ENCODE measurements at places on chromosomes 11 and 22. TPM values are rescaled to one million over a fixed set of nuclear protein-coding genes. Genes with fewer than 3 reads are reported as not detected.

GRCh38 chr22:50731811-50732624 lies 6.0 kb upstream of the ACR start:
- H3K27me3 ChIP-seq, result no peaks in the 10 kb centered on the region
- peak; percentile 36 for DNase-seq
- H3K4me1 ChIP-seq, result peaks cover 6% of the 10 kb centered on the region
- H3K4me3 ChIP-seq, result no peak overlapping the region
- H3K27ac ChIP-seq, result no peak overlapping the region

GRCh38 chr11:10666556-10667520 lies 26.7 kb downstream of the IRAG1 start:
- H3K27me3 ChIP-seq, result no peaks in the 10 kb centered on the region
- no peak overlapping the region for H3K4me3 ChIP-seq
- DNase-seq, result no peak
- H3K4me1 ChIP-seq, result no peaks in the 10 kb centered on the region

- no peak overlapping the region for H3K27ac ChIP-seq
- H3K27me3 ChIP-seq, result no peaks in the 10 kb centered on the region
- H3K4me3 ChIP-seq, result no peak overlapping the region
- no peak for DNase-seq
- no peaks in the 10 kb centered on the region for H3K4me1 ChIP-seq
Observed at GRCh38 chr11:104531894-104532293, 366.4 kb downstream of the CASP12 start.

GRCh38 chr11:13949876-13950275 lies 12.6 kb upstream of the SPON1 start:
- H3K27ac ChIP-seq, result no peak overlapping the region
- H3K4me3 ChIP-seq, result no peak overlapping the region
- H3K4me1 ChIP-seq, result no peaks in the 10 kb centered on the region
- H3K36me3 ChIP-seq, result no peaks in the 10 kb centered on the region

CTSW gene
- total RNA-seq, result 1.2 TPM

DNA sequence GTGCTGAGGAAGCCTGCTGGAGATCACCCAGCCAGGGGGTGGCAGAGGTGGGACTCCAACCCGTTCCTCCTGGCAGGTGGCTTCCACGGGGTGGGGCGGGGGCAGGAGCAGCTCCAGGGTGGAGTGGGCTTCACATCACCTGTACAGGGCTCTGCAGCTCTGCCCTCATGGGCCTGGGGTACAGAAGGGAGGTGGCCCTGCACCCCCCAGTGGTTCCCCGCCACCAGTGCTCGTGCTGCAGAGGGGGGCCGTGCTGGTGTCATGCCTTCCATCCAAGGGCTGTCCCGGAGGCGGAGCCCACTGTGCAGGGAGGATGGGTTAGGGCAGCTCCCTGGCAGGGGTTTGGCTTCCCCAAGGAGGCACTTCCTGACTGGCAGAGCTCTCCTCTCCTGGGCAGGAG lies 76.4 kb upstream of the SHISAL1 start:
- no peak overlapping the region for H3K4me3 ChIP-seq
- no peaks in the 10 kb centered on the region for H3K27me3 ChIP-seq
- no peak for DNase-seq
- no peak overlapping the region for H3K27ac ChIP-seq
- H3K4me1 ChIP-seq, result no peaks in the 10 kb centered on the region
- no peaks in the 10 kb centered on the region for H3K36me3 ChIP-seq

CHST1 gene
- total RNA-seq, result 0.54 TPM

GRCh38 chr11:35040221-35040942 lies 98.6 kb upstream of the CD44 start:
- no peaks in the 10 kb centered on the region for H3K4me1 ChIP-seq
- DNase-seq, result no peak
- H3K27me3 ChIP-seq, result no peaks in the 10 kb centered on the region
- peak overlapping the region; percentile 25 for H3K27ac ChIP-seq

DNA sequence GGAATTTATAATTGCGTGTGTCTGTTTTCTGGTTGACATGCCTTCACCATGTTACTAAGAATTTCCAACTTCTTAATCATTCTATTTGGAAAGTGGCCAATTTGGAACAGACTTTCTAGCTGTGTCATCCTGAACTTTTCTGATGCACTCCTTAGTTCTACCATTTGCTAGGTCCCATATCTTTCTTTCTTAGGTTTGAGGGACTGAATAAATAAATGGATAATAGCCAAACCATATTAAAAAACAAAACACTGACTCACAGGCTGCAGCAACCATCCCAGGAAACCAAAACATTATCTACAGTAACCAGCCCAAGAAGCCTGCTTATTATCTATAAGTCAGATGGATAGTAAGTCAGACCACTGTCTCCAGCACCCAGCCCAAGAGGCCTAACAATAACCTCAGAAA lies 57.5 kb upstream of the PLET1 start:
- no peak for DNase-seq
- H3K4me3 ChIP-seq, result no peak overlapping the region
- H3K36me3 ChIP-seq, result no peaks in the 10 kb centered on the region
- H3K27ac ChIP-seq, result no peak overlapping the region
- H3K4me1 ChIP-seq, result peaks cover 8% of the 10 kb centered on the region
- no peaks in the 10 kb centered on the region for H3K27me3 ChIP-seq

MLC1 gene
- not detected for total RNA-seq

GRCh38 chr11:109644152-109644551 lies 222.2 kb downstream of the C11orf87 start:
- no peaks in the 10 kb centered on the region for H3K36me3 ChIP-seq
- H3K27me3 ChIP-seq, result no peaks in the 10 kb centered on the region
- H3K4me3 ChIP-seq, result no peak overlapping the region
- H3K4me1 ChIP-seq, result no peaks in the 10 kb centered on the region
- no peak overlapping the region for H3K27ac ChIP-seq

GRCh38 chr11:31972623-31973022 lies 118.3 kb upstream of the RCN1 start:
- H3K27me3 ChIP-seq, result no peaks in the 10 kb centered on the region
- no peak for DNase-seq
- H3K4me1 ChIP-seq, result no peaks in the 10 kb centered on the region
- no peak overlapping the region for H3K27ac ChIP-seq
- H3K36me3 ChIP-seq, result no peaks in the 10 kb centered on the region

- no peaks in the 10 kb centered on the region for H3K36me3 ChIP-seq
- H3K4me3 ChIP-seq, result no peak overlapping the region
- no peaks in the 10 kb centered on the region for H3K27me3 ChIP-seq
- DNase-seq, result no peak
Observed at GRCh38 chr22:44736581-44737405, 15.6 kb upstream of the ARHGAP8 start.

DNA sequence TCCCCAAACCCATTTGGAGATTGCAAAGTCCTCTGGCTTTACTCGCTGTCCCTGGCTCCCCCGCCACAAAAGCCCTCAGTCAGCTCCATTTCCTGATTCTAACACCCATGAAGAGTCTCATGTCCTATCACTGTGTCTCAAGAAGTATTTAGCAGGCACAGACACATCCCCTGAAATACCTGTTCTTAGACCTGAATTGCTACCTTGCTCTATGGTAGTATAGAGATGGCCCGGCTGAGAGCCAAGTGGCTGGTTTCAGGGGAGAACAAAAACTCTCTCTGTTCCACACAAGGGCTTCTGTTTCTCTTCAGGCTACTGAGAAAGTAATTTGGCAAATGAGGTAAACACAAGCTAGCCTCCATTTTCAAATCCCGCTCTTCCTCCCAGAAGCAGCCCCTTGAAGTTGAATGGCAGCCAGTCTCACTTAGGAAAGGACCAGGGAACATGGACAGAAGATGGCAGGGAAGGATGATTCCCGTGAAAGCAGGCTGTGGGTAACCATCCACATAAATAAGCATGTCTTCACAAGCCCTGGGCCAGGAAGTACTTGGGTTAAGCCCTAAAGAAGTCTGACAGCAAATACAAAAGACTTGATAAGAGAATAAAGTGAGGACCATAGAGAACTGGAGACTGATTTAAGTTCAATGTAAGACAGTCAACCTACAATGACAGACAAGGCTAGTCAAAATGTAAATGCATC lies 137.8 kb downstream of the C11orf58 start:
- no peaks in the 10 kb centered on the region for H3K4me1 ChIP-seq
- no peak for DNase-seq
- no peaks in the 10 kb centered on the region for H3K36me3 ChIP-seq
- H3K4me3 ChIP-seq, result no peak overlapping the region
- H3K27ac ChIP-seq, result no peak overlapping the region
- no peaks in the 10 kb centered on the region for H3K27me3 ChIP-seq

DNA sequence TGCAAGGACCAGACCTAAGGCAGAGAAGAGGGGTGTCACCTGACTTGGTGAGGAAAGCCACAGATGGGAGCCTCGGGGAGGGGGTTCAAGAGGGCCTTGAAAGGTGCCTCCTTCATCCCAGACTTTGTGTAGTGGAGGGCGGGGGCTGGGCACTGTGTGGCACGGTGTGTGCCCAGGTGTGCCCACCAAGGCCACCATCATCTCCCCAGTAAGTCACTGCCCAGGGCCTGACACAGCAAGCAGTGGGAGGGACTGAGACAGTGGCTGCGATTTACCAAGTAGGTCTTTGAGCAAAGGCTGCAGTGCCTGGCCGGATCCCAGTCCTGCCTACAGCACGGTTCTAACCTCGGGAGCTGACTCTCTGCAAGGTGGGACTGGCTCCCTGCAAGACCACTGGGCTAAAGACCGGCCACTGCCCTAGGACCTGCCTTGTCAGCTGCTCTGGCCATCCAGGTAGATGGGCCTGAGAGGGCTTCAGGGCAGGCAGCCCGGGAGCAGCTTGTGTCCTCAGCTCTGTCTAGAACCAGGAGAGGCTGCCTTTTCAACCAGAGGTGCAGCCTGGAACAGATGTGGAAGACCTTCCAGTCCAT lies 1.4 kb downstream of the OSM start:
- no peaks in the 10 kb centered on the region for H3K36me3 ChIP-seq
- H3K4me1 ChIP-seq, result no peaks in the 10 kb centered on the region
- H3K4me3 ChIP-seq, result no peak overlapping the region
- H3K27me3 ChIP-seq, result no peaks in the 10 kb centered on the region
- DNase-seq, result no peak
- peak overlapping the region; percentile 71 for H3K27ac ChIP-seq

PTGDR2 gene
- total RNA-seq, result 4.7 TPM

EFCAB6 gene
- total RNA-seq, result 0.80 TPM

PLCB3 gene
- 86.9 TPM for total RNA-seq

DNA sequence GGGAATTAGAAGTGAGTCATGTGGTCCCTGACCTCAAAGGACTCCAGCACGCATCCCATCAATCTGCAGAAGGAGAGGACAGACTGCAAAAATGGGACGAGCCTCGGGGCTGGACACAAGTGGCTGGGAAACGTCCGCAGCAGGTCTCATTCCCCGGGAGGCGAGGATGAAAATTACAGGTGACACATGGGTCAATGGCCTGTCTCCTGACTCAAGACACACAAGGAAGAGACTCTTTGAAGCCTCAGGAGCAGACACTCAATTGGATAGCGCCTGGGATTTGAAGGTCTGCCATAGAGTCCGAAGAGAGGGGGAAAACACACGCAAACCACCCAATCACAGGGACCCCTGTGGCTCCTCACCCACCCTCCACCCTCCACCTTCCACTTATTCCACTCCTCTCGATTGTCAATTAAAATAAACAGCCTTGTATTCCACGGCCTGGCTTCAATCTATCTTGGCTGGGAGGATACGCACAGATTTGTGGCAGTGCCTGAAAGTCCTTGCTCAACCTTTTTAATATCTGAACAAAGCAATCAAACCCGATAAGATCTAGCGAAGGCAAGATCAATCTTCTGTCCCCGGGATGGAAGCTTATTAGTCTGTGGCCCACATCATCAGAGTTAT lies 101.8 kb upstream of the CADM1 start:
- H3K4me3 ChIP-seq, result no peak overlapping the region
- no peak overlapping the region for H3K27ac ChIP-seq
- no peaks in the 10 kb centered on the region for H3K4me1 ChIP-seq
- no peak for DNase-seq
- no peaks in the 10 kb centered on the region for H3K27me3 ChIP-seq

TTC36 gene
- total RNA-seq, result 0.66 TPM

PRAME gene
- total RNA-seq, result not detected

DNA sequence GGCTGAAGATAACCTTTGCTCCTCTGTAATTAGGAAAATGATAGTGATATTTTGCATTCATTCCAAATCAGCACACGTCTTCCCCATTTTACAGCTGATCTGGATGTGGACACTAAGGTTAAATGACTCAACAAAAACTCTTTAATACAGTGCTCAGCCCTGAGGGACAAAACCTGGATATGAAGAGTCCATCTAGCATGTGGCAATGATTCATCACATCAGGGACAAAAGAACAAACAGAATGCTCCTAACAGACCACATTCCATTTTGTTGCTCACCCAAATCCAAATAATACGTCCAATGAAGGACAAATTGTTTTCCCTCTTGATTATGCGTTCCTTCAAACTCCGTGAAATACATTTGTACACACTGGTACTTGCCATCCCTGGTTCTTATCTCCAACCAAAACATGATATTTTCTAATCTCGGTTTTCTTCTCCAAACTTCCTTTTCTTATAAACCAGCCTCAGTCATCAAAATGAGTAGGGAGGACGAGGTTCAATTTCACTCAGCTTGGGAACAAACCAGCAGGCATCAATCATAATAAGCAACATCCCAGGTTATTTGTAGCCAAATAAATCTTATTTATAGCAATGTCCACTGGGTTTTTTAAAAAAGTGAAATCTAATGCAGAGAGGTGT lies 53.7 kb upstream of the MTMR2 start:
- peaks cover 7% of the 10 kb centered on the region for H3K36me3 ChIP-seq
- H3K27me3 ChIP-seq, result no peaks in the 10 kb centered on the region
- no peak overlapping the region for H3K4me3 ChIP-seq
- no peaks in the 10 kb centered on the region for H3K4me1 ChIP-seq
- no peak for DNase-seq

DNA sequence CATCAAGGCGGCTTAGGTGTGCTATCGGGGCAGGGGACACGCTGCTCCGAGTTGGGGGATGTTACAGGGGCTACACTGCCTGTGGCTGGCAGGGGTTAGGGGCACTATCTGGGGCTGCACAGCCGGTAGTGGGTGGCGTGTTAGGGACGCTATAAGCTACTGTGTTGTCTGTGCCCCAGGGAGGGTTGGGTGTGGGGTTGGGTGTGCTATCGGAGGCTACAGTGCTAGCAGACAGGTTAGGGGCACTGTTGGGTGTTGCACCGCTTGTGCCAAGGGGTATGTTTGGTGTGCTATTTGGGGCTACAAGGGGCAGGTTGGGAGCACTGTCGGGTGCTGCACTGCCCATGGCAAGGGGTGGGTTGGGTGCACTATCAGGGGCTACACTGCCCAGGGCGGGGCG lies 120.2 kb upstream of the VPREB1 start:
- H3K27ac ChIP-seq, result no peak overlapping the region
- no peaks in the 10 kb centered on the region for H3K36me3 ChIP-seq
- H3K4me3 ChIP-seq, result no peak overlapping the region
- no peaks in the 10 kb centered on the region for H3K27me3 ChIP-seq
- DNase-seq, result no peak

RAB3IL1 gene
- total RNA-seq, result 3.7 TPM

SLC22A6 gene
- not detected for total RNA-seq

GRCh38 chr11:10653261-10653660 lies 40.3 kb downstream of the IRAG1 start:
- no peaks in the 10 kb centered on the region for H3K4me1 ChIP-seq
- no peaks in the 10 kb centered on the region for H3K36me3 ChIP-seq
- H3K4me3 ChIP-seq, result no peak overlapping the region
- no peak overlapping the region for H3K27ac ChIP-seq
- H3K27me3 ChIP-seq, result no peaks in the 10 kb centered on the region
- no peak for DNase-seq

ZNRD2 gene
- total RNA-seq, result 30.8 TPM

ANGPTL5 gene
- total RNA-seq, result not detected
